Stimulated activated CD8-positive, alpha-beta memory T cell treated with anti-CD3 and anti-CD28 coated beads, Interleukin-2, amount 100 ng/mL, for 1 hour (primary cell): ENCODE measurements at places on chromosomes 12 and 14.

GRCh38 chr12:48197549-48197970 is 5.5 kb downstream of the OR10AD1 start:
- no peak for DNase-seq

DNA sequence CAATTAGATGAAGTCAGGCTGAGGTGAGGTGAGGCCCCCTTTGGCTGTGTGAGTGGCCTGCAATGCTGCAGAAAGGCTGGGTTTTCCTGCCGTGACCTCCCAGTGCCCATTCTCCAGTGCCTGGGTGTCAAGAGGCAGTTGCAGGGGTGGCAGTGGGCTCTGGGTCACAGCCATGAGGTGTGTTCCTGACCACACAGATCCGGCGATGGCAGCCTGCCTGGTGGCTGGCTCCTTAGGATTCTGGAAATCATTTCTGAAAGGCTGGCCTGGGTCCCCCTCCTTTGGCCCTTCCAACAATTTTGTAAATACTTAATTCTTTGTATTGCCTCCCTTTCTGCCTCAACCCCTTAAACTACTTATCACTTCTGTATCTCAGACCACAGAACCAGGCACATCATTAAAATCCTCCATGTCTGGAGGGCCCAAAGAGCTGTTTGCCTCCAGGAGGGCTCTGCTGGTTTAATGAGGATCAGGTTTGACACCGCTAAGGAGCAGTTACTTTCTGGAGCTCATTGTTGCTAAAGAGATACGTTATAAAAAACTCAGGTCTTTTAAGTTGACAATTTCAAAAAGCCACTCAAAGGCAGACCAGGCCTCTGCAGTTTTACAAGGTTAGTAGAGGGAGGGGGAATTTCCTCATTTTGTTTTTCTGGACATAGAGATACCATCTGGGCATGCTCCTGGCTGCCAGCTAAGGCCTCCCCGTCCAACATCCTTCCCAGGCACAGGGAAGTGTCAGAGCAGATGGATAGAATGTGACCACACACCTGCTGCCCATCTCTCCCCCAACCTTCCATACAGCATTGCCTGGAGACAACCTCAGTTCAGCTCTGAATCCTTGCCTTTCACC is 204.4 kb downstream of the FOXN3 start:
- no peak for DNase-seq

GRCh38 chr12:4540170-4540569 is 1.5 kb downstream of the RAD51AP1 start:
- DNase-seq = no peak

- DNase-seq = no peak
Measured at GRCh38 chr14:55077170-55078151, 26.0 kb downstream of the MAPK1IP1L start.
